Renal cortex interstitium (tissue), 15 donors: ENCODE measurements at places on chromosomes 6 and 20. TPM values are rescaled to one million over a fixed set of nuclear protein-coding genes. Genes with fewer than 3 reads are reported as not detected.

DNA sequence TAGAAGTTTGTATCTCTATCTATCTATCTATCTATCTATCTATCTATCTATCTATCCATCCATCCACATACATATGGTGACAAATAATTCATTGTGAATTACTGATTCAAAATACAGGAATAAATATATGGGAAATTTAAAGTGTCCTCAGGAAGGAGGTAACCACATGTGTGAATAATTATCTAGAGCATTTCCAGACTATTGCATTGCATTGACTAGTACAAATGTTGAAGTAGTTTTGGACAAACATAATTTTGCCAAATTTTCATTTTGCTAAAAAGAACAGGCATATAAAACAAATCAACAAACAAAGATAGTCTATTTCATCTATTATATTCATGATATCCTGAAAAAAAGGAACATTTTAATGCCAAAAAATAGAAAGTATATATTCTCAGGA, 192.7 kb downstream of the UTRN start:
- DNase-seq: no peak

HLA-A gene
- polyA plus RNA-seq: 176 TPM

DNA sequence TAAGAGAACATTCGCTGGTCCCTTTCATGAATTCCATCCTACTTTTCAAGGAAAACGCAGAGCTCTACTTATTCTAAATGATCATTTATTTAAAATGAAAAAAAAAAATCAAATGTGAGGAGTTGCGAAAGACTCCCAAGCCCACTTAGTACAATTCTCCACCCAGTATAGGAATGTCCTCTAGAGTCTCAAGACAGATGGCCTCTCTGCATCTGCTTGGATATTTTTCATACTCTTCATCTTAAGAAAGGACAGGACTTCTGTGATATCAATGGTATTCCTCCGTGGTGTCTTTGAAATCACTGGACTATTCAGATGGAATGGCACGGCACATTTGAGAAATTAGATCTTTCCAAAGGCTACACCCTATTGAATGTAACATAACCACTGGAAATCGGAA, 107.1 kb downstream of the PTPRK start:
- DNase-seq: no peak

MYBL2 gene
- 33.0 TPM for polyA plus RNA-seq

DNA sequence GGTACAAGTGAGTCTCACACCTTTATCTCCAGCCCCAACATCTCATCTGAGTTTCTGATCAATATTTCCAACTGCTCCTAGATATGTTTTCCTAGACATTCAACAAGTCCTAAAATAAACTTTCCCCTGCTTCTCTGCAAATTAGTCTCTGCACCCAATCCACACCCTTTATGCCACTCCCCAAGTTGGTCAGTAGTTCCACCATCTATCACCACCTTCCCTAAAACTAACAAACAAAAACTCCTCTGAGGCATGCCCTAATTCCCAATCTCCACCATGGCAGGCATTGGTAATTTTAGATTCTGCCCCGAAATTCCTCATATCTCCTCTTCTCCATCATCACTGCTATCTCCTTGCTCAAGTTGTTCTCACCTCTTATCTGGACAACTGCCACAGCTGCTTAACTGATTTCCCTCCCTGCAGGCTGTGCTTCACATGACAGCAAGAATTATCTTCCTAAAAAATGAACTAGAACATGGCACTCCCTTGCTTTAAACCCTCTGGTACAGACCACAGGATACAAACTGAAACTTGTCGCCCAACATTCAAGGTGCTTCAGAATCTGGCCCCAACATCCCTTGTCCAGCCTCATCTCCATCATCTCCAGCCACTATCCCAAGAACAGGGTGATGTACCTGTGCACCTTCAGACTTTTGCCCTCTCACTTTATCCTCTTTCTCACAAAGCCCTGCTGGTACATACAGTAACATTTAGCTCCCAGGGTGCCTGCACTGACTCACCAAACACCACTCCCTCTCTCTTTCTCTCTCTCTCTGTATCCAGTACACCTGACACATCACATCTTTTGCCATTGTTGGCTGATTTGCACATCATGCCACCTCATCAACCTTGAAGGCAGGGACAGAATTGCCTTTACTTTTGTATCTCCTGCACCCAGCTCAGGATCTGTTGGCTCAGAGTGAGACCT, 55.5 kb downstream of the ZHX3 start:
- DNase-seq: no peak

DNA sequence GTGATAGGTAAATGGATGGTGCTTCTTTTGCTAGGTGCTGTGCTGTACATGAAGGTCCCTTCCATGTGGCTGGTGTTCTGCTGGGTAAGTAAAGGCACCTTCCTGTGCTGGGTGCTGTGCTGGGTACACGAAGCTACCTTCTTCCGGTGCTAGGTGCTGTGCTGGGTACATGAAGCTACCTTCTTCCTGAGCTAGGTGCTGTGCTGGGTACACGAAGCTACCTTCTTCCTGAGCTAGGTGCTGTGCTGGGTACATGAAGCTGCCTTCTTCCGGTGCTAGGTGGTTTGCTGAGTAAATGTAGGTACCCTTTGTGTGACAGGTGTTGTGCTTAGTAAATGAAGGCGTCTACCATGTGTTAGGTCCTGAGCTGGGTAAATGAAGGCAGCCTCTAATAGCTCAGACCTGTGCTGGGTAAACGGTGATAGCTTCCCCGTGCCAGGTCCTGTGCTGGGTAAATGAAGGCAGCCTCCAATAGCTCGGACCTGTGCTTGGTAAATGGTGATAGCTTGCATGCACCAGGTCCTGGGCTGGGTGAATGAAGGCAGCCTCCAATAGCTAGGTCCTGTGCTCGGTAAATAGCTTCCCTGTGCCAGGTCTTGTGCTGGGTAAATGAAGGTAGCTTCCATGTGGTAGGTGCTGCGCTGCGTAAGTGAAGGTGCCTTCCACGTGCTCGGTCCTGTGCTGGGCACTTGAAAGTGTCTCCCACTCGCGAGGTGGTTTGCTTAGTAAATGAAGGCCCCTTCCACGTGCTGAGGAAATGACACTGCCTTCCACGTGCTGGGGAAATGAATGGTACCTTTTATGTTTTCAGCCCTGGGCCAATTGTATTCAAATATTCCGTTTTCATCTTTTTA, 115.5 kb downstream of the ERMARD start:
- DNase-seq: no peak

LRRC1 gene
- 33.3 TPM for polyA plus RNA-seq

- DNase-seq: peak; percentile 52
Observed at GRCh38 chr20:53940907-53941545, 129.4 kb downstream of the BCAS1 start.

RSPH4A gene
- 2.6 TPM for polyA plus RNA-seq

TRAM2 gene
- polyA plus RNA-seq: 47.6 TPM

DAAM2 gene
- 30.9 TPM for polyA plus RNA-seq

SAPCD1 gene
- 10.0 TPM for polyA plus RNA-seq

OLIG3 gene
- not detected for polyA plus RNA-seq
